ENCODE measurements at places on chromosomes 7 and 10.

DNA sequence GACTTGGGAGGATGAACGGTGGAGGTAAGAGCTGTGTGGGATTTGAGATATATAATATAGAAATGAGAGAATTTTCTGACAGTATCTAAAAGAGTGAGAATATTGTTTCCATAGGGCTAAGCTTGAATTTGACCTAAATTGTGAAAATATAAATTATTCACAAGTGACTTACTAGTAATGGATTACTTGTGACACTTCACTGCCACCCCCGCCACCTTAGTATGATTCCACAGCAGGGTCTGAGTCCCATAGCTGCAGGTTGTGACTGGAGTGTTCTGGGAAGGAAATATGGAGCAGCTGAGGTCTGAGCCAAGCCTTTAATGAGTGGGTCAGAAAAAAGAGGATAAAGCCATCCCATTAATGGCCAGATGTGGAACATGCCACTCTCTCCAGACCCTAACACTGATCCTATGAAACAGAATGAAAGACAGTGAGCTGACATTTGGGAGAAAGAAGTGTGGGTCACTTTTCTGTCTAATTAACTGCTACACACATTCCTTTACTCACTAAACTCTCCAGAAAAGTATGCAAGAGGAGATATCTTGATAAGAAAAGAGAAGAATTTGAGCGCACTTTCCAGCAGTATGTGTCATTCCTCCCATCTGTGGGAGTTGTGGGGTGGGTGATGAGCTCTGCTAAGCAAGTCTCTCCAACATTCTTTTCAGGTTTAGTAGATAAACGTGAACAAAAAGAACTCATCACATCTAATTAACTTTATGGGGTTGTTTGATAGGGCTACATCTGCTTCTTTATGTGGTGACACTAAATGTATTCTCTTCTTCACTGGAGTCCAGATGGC is 1193.4 kb downstream of the SORCS3 start:
- no peak for DNase-seq

- DNase-seq = no peak
These were observed 538.9 kb upstream of the IGFBP3 start for GRCh38 chr7:46459942-46460341.

- DNase-seq = no peak
These were observed 5.2 kb downstream of the FZD9 start for GRCh38 chr7:73438547-73439409.

DNA sequence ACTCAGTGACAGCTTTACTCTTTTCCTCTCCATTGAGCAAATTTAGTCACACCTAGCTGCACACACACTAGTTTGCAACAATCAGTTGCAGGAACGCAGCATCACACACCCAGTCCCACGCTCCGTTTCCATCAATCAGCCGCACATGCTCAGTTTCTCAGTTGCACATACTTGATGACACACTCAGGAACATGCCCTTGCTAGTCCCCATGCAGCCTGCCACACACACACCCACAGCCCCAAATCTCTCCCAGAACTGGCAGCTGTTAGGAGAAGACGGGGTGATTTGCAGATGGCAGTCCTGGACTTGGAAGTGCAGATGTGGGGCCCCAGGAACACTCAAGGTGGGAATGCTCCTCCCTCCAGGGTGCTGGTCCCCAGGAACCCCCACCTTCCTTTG is 7.7 kb downstream of the LBX1 start:
- DNase-seq = no peak

GRCh38 chr10:94287336-94287735 is 75.4 kb downstream of the NOC3L start:
- no peak for DNase-seq

Measured in hematopoietic multipotent progenitor cell treated with erythropoietin and hydrocortisone succinate and interleukin-3 and kit ligand, for 8 days (in vitro differentiated cells).